ENCODE measurements at places on chromosomes 5 and 9. TPM values are rescaled to one million over a fixed set of nuclear protein-coding genes. Genes with fewer than 3 reads are reported as not detected.
A peak's percentile ranks its signal among the peaks of the same experiment; 100 is the strongest.

DMRTA1 gene
- not detected for total RNA-seq

SOHLH1 gene
- total RNA-seq: not detected

SPINK7 gene
- not detected for total RNA-seq

GRCh38 chr5:19751326-19751725 lies 236.7 kb downstream of the CDH18 start:
- no peak for DNase-seq

- DNase-seq: no peak
Observed at GRCh38 chr5:180592176-180592575, 877 bp upstream of the SCGB3A1 start.

DNA sequence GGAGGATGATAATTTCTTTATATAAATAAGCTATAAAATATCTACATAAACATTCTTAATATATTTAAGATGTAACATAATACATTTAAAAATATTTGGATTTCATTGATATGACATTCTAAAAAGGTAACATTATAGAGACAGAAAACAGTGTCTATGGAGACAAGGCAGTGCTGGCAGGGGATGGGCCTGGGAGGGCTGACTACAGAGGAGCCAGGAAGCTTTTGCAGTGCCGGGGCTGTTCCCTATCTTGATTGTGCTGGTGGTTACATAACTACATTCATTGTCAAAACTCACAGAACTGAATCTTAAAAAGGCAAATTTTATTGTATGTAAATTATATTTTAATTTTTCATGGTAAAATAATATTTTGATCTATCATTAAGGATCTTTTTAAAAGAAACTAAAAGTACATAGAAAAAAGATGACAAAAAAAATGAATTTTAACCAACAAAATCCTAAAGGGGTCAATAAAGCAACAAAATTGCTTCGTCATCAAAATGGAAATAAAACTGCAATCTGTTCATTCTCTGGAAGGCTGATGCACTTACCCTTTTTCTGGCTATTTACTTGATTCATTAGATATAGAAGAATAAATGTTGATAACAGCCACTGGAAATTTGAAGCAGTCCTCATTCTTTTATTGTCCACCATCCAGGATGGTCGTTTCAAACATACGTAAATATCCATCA lies 26.3 kb downstream of the LIFR start:
- no peak for DNase-seq

DNA sequence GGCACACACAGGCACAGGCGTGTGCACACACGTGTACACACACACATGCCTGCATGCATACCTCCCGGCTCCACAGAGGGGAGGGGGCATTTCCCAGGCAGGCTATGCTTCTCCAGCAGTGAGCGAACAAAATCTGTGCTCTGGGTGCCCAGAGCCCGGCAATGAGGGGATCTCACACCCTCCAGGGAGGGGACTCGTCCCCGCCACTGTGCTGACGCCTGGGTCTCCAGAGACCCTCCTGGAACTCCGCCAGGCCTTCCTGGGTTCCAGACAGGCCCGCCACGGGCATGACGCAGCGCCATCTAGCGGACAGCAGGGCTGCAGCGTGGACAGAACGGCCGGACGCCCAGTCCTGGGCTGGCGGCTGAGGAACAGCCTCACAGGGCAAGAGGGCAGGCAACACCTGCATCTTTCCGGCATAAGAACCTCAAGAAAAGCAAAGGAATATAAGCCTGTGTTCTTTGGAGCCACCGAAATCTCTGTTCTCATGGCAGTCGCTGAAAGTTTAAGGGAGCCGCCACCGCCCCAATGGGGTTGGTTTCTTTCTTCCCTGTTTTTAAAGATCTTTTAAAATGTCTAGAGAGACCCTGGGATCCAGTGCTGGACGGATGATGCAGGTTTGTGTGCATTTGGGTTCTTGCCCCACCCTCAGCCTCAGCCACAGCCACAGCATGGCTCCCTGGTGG lies 135.6 kb upstream of the PPP1R26 start:
- peak; percentile 88 for DNase-seq

DNA sequence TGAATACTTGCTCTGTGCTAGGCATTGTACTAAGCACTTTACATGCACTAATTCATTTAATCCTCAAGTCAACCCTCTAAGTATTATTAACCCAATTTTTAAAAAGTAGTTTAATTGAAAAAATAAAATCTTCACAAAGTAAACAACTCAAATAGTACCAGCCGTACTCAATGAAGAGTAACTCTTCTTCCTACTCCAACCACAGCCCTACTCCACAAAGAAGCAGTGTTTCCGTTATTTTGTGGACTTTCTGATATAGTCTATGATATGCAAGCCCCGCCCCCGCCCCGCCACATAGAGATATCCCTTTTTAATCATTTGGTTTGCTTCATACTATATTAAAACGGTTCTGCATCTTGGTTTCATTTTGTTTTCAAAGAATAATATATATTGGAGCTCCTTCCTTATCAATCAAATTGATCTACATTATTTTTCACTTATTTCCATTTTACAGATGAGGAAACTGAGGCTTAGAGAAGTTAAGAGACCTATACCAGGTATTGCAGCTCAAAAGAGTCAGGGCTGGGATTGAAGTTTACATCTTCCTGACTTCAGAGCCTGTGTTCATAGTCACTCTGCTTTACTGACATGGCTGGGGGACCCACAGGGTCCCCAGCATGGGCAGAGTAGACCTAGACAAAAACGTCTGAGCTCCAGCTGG lies 78.6 kb downstream of the PCDH1 start:
- no peak for DNase-seq

GRCh38 chr5:132369474-132370180 lies at the start of gene SLC22A5:
Gene SLC22A5 (plus strand): TSS chr5:132369710. CDS start chr5:132369973, 263 bp downstream.
- peak; percentile 71 for DNase-seq

DNA sequence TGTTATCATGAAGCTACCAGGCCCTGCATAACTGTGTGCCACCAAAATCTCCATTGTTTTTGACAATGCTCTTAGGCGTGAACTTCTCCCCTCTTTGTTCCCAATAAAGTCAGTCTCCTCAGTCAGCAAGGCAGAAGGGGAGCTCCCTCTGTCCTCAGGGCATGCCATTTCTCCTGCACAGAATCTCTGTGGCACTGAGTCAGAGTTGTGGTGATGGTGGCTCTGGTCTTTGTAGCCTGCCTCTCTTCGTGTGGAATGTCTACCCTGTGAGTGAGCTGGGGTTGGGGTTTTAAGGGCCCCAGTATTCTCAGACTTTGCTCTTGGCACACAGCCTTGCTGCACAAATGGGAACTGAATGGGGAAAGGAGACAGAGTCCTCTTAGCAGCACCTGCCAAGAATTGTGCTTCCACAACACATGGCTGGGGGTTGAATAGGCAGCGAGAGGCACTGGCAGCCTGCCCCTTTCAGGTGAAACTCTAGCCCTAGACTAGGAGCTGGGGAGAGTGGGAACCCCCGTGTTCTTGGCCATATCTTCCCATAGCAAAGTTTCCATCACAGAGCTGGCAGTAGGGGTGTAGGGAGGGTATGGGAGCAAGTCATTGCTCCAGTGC lies 146.6 kb downstream of the SH3GL2 start:
- DNase-seq: no peak

DNA sequence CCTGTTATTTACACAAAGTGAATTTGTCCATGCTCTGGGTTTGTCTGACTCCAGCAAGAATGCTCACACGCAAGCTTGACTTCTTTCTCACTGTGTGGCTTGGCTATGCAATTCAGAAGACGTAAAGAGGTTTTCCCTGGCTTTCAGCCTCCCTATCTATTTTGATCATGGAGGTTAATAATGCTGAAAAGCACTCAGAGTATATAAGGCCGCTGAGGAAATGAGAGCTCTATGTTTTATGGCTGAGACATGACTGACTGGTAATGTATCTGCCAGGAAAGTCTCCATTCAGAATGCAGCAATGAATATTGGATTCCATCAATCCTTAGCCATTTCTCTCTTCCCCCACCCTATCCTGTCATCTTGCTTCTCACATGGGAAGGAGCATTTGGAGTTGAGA lies 417.3 kb downstream of the DMAC1 start:
- DNase-seq: no peak

GRCh38 chr9:72410214-72410613 lies 45.2 kb upstream of the ZFAND5 start:
- no peak for DNase-seq

Measured in Karpas-422 (cell line).